Activated naive CD4-positive, alpha-beta T cell treated with anti-CD3 and anti-CD28 coated beads, Interleukin-2, amount 10 ng/mL, durations not matched to agents 7 days and 5 days (primary cell): ENCODE measurements at places on chromosomes 3 and 15.

DNA sequence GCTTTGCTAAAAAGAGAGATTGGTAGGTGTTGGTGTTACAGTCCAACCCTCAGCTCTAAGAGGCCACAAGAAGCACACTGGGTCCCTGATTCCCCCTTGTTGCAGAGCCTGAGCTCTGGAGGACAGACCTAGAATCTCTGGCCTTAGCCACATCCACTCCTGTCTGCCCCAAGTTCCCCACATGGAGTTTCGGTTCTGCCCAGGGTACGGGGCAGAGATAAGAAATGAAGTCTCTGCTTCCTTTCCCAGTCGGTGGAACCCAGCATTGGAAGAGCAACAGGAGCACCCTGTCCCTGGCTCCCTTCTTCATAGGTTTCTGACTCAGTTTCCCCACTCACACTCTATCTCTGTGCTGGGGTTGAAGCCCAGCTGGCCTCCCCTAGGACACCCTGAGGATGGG, 13.2 kb downstream of the PRR23E start:
- H3K36me3 ChIP-seq, result no peaks in the 10 kb centered on the region
- H3K4me1 ChIP-seq, result no peaks in the 10 kb centered on the region
- DNase-seq, result no peak
- no peak overlapping the region for H3K27ac ChIP-seq

GRCh38 chr3:31008994-31009393, 114.5 kb upstream of the GADL1 start:
- H3K36me3 ChIP-seq, result peaks cover 1% of the 10 kb centered on the region
- no peak overlapping the region for H3K4me3 ChIP-seq
- peaks cover 4% of the 10 kb centered on the region for H3K27me3 ChIP-seq
- no peak for DNase-seq
- peaks cover 10% of the 10 kb centered on the region for H3K4me1 ChIP-seq

GRCh38 chr3:58577269-58577821, at the start of gene FAM107A:
FAM107A (minus strand) TSS chr3:58577391; CDS start chr3:58569860, 7,531 bp downstream.
- H3K4me1 ChIP-seq, result no peaks in the 10 kb centered on the region
- H3K27me3 ChIP-seq, result peaks cover 46% of the 10 kb centered on the region
- no peak for DNase-seq
- H3K36me3 ChIP-seq, result no peaks in the 10 kb centered on the region

DNA sequence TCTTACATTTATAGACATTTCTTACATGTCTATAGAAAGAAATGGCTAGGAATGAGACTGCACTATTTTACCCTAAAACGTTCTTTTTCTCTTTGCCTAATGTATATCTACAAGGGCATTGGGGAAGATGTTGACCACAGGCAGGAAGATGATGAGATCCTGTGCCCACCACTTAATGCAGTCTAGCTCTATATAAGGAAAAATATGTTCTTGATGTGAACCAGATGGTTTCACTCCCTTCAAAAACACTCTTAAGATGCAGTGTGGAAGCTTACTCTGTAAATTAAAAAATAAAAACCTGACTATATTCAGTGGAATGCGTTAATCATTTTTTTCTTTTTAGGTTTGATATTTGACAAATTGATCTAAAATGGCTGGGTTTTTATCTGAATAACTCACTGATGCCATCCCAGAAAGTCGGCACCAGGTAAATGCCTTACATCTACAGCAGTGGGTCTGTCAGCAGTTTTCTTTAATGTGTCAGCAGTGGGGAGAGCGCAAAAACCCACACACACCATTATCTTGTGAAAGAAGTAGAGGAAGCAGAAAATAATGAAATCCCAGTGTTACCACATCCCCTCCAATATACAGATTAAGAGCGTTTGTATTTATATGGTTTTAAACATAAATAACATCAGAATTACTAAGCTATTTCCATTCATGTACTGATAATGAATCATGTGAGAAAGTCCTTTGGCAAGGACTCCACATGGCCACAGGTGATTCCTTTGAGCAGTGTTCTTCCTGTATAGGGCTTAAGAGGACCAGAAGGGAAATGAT, 10.1 kb downstream of the AGTR1 start:
- H3K27me3 ChIP-seq, result no peaks in the 10 kb centered on the region
- H3K4me3 ChIP-seq, result no peak overlapping the region
- H3K27ac ChIP-seq, result no peak overlapping the region
- H3K4me1 ChIP-seq, result no peaks in the 10 kb centered on the region

- H3K36me3 ChIP-seq, result peaks cover 1% of the 10 kb centered on the region
- H3K27me3 ChIP-seq, result peaks cover 7% of the 10 kb centered on the region
- no peak overlapping the region for H3K4me3 ChIP-seq
- H3K27ac ChIP-seq, result no peak overlapping the region
Measured at GRCh38 chr3:72728958-72729467, 119.2 kb downstream of the SHQ1 start.

DNA sequence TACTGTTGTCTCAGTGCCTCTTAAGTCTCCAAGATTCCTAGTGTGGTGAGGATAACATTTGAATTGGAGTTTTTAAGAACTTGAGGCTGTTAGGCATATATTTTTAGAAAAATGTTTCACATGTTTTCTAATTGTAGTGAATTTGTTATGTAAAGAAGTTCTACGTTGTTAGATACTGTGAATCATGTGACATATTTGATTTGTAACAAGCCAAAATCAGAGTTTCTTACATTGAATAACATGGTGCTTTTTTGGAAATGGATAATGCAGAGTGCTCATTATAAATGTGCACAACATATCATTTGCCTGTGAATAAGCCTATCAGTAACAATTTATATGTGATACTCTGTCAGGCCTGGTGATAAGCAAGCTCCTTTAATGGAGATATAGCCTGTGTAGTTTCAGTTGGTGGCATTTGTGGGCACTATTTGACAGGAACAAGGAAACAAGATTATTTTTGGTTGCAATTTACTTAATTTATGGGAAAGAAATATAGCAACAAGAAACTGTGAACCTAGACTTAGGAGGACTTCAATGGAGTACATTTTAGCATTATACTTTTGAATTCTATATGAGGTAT, 328.8 kb downstream of the ARPP21 start:
- H3K36me3 ChIP-seq, result no peaks in the 10 kb centered on the region
- no peak for DNase-seq
- no peak overlapping the region for H3K4me3 ChIP-seq
- no peaks in the 10 kb centered on the region for H3K4me1 ChIP-seq
- H3K27ac ChIP-seq, result no peak overlapping the region
